ENCODE measurements at places on chromosomes 12 and 14.

DNA sequence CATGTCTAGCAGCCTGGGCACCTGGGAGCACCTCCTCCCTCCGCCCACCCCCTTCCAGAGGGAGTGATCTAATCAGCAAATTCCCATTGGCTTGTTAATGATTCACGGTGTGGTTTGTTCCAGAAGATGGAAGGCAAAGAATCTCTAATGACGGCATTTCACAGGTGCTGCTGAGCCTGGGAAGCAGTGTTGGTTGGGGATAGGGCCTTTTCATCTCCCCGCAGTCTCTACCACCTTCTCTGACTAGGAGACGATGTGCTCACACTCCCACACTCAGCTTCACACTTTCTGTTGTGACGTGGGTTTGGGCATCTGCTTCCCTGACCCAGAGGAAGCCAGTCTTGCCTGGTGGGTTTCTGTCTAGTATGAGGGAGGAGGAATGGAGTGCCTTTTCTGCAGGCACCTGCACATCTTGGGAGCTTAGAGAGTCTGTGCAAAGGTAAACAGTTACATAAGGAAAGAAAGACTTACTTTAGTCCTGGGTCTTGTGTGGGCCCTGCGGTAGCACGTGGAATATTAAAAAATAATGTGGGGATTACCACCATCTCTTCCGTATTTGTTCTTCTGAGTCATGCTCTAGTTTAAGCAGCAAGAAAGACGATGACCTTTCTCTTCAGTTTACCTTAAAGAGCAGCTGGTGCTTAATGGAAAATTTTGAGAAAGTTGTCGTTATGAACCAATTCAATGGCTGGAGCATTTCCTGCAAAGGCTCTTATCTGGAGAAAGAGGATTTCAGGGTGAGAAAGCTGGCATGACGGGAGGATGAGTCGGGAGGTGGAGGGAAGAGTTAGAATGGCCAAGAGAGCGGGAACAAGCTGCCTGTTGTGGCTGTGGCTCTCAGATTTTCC is 70.6 kb upstream of the ARHGAP5 start:
- no peak for DNase-seq

DNA sequence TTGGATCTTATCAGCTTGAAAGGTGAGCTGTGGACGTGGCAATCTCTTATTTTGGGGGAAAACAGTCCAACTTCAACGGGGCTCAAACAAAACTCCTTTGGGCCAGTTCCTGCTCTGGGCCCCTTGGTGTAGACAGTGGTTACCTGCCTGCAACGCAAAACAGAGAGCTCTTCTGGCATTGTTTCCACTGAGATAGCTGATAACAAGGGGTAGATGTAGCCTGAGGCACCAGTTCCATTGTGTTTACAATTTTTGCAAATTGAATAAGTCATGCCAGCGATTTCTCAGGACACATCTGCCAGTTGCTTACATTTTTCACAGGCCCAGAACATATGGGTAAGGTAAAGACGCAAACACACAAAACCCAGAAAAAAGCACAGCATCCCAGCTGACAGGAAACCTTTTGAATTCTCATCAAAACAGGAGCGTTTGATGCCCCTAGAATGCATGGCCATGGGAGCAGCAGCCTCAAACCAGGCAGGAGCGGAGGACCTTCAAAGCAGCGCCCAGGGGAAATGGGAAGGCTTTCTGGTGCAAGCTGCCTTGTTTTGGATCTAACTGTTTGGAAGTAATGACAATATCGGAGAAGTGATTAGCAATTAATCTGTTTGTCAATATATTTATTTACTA is 259.7 kb downstream of the AACS start:
- no peak for DNase-seq

DNA sequence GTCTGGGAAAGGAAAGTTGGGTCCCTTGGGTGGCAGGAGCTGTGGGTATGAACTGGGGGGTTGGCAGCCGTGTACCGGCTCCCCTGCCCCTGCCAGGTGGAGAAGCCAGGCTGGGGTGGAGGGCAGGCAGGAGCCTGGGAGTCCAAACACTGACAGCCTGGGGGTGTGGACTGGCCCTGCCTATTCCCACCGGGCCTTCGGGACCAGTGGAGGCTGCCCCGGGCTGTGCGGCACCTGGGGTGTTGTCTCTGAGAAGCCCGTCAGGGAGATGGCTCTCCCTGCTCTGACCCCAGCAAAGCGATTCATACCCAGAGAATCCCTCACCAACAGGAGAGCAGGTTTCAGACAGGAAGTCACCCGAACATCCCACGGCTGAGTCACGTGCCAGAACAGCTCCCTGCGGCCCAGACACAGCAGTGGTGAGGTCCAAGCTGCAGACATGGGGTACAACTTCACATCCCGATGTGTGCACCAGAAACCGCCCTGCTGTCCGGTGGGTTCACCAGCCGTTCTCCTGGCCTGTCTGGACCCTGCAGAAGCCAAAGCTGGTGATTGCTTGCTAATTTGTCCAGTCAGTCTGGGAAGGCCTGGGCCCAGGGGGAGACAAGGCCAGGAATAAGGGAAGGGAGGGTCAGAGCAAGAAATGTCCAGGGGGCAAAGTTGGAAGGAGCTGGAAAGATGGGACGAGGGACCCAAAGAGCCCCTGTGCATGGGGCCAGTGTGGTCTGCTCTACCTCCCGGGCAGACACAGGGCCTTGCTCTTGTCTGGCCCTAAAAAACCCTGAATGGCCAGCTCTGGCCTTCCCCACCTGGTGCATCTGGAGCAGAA is 2.1 kb upstream of the GPR132 start:
- DNase-seq: peak; percentile 52

GRCh38 chr12:77324763-77325468 is 259.5 kb upstream of the E2F7 start:
- DNase-seq: peak; percentile 70

GRCh38 chr12:32290411-32290810 is 108.9 kb upstream of the FGD4 start:
- no peak for DNase-seq

- peak; percentile 17 for DNase-seq
Observed at GRCh38 chr14:52076334-52076733, 7.5 kb upstream of the NID2 start.
